ENCODE measurements at places on chromosomes 3 and 15. TPM values are rescaled to one million over a fixed set of nuclear protein-coding genes. Genes with fewer than 3 reads are reported as not detected.

GRCh38 chr3:69560116-69560515 is 174.2 kb upstream of the FRMD4B start:
- DNase-seq: no peak
- H3K27ac ChIP-seq: no peak overlapping the region
- H3K27me3 ChIP-seq: no peaks in the 10 kb centered on the region
- no peaks in the 10 kb centered on the region for H3K36me3 ChIP-seq
- H3K4me1 ChIP-seq: no peaks in the 10 kb centered on the region

GRCh38 chr3:12924437-12924836 is 83.1 kb upstream of the RPL32 start:
- no peak overlapping the region for H3K27ac ChIP-seq
- H3K4me3 ChIP-seq: peak overlapping the region; percentile 43
- H3K4me1 ChIP-seq: peaks cover 38% of the 10 kb centered on the region
- peak; percentile 25 for DNase-seq
- peaks cover 12% of the 10 kb centered on the region for H3K36me3 ChIP-seq
- H3K27me3 ChIP-seq: no peaks in the 10 kb centered on the region

The CELF6 gene
- not detected for polyA plus RNA-seq

- no peak overlapping the region for H3K27ac ChIP-seq
- H3K27me3 ChIP-seq: no peaks in the 10 kb centered on the region
- peaks cover 7% of the 10 kb centered on the region for H3K36me3 ChIP-seq
- H3K4me3 ChIP-seq: no peak overlapping the region
- peaks cover 24% of the 10 kb centered on the region for H3K4me1 ChIP-seq
These were observed 19.8 kb downstream of the DGKG start for GRCh38 chr3:186342197-186342596.

DNA sequence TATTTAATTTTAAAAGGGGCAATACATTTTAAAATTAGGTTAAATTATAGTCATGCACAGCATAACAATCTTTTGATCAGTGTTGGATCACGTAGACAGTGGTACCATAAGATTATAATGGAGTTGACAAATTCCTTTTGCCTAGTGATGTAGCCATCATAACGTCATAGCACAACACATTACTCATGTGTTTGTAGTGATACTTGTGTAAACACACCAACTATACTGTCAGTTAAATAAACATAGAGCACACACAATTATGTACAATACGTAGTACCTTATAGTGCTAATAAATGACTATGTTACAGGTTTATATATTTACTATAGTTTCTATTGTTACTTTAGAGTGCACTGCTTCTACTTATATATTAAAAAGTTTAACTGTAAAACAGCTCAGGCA is 31.2 kb downstream of the FOXB1 start:
- peaks cover 28% of the 10 kb centered on the region for H3K27me3 ChIP-seq
- no peak overlapping the region for H3K4me3 ChIP-seq
- H3K27ac ChIP-seq: no peak overlapping the region

The C3orf70 gene
- polyA plus RNA-seq: not detected

DNA sequence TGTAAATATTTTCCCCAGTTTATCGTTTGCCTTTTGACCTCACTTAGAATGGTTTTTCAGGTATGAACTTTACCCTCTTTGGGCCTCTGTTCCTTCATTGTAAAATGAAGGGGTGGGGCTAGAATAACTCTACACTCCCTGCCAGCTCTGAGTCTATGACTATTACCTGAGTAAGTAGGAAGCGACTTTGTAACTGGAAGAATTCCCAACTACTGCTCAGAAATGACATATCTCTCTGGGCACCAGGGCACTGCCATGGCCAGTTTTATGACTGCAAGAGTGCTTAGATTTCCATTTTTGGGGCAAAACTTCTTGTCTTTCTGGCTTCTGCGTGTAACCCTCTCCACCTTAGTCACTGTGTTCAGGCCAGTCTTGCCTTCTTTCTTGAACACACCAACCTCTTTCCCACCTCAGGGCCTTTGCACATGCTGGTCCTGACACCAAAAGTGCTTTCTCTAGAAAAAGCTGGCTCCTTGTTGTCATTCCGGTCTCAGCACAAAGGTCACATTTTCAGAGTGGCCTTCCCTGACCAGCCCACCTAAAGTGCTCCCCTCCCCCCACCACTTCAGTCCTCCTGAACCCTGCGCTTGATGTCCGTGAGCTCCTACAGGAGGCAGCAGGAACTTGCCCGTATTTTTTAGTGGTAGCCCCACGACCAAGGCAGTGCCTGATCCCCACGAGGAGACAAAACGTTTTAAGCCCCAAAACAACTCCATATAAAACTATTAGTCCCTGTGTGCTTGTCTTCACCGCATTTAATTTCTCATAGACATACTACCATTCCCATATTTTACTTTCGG is 25.6 kb downstream of the CDCP1 start:
- H3K4me3 ChIP-seq: no peak overlapping the region
- DNase-seq: no peak
- H3K27ac ChIP-seq: no peak overlapping the region

GRCh38 chr15:78536134-78536533 is 4.1 kb upstream of the PSMA4 start:
- peak overlapping the region; percentile 7 for H3K27ac ChIP-seq
- H3K4me1 ChIP-seq: peaks cover under 1% of the 10 kb centered on the region
- no peaks in the 10 kb centered on the region for H3K36me3 ChIP-seq
- no peak overlapping the region for H3K4me3 ChIP-seq

The C3orf85 gene
- polyA plus RNA-seq: not detected

The CIP2A gene
- polyA plus RNA-seq: 7.6 TPM

- DNase-seq: peak; percentile 18
- no peak overlapping the region for H3K27ac ChIP-seq
- H3K4me1 ChIP-seq: peaks cover 3% of the 10 kb centered on the region
- no peaks in the 10 kb centered on the region for H3K36me3 ChIP-seq
- H3K27me3 ChIP-seq: peaks cover 4% of the 10 kb centered on the region
These were observed 35.2 kb downstream of the SLC6A20 start for GRCh38 chr3:45760878-45761711.

Measured in naive B cell (primary cell).